Hematopoietic multipotent progenitor cell treated with erythropoietin and hydrocortisone succinate and interleukin-3 and kit ligand, for 8 days (in vitro differentiated cells): ENCODE measurements at places on chromosomes 13 and 19.

DNA sequence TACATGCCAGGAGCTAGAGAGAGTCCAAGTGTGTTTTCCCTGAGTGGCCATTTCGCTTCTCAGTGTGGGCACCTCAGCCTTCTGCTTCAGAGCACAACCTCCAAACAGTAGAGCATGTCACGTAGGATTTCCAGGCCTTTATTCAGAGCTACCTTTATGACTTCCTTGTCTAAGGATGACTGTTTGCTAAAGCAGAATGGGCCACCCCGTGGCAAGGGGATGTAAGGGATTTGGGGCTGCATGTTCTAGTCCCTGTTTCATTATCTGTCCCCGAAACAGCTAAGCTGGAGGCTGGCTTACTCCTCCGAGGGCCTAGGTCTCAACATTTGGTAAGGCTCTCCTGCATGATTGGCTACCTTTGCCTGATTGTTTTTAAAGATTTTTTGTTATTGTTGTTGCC lies 6.0 kb downstream of the RNASEH2B start:
- peak; percentile 70 for DNase-seq

DNA sequence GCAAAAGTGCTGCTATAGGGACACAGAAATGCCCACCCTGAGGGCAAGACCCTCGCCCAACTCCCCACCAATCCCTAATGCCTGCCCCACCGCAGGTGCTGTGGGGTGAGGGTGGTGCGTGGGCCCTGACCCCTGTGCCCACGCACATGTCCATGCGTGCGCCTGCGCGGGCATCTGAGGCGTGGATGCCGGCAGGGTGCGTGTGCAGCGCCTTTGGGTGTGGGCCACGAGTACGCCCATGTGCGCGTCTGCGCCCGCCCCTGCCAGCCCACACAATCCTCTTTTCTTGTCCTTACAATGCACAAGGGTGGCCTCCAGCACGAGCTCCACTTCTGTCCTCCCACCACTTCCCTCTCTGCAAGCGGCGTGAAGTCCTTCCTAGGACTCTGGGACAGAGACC lies 14.3 kb downstream of the FUT6 start:
- DNase-seq, result no peak

- peak; percentile 77 for DNase-seq
Observed at GRCh38 chr19:45424191-45425058, 708 bp upstream of the ERCC1 start.

DNA sequence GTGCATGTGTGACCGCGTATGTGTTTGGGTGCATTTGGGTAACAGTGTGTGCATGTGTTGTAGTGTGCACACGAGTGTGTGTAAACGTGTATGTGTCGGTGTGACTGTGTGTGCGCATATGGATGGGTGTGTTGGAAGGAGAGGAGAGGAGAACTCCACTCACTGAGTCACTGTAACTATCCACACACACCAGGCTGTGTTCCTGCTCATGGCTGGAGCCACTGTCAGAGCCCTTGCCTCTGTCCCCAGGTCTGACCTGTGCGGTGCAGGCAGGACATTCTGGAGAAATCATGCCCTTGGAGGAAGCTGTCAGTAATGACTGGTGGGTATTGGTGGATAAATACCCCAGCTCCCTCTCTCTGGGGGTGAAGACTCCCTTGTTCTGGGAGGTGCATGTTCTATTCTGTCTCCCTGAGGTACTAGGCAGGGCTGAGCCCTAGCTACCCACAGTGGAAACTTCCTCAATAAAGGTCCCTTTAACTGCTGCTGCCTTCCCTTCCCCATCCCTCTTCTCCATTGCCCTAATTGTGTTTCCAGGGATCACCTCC lies 48.4 kb downstream of the CYP4F22 start:
- no peak for DNase-seq

GRCh38 chr13:41971848-41972247 lies 10.9 kb upstream of the VWA8 start:
- DNase-seq, result no peak

GRCh38 chr13:26880735-26881134 lies 120.1 kb upstream of the GPR12 start:
- DNase-seq, result no peak

- peak; percentile 36 for DNase-seq
Observed at GRCh38 chr13:49838989-49839388, 46.5 kb upstream of the KPNA3 start.

DNA sequence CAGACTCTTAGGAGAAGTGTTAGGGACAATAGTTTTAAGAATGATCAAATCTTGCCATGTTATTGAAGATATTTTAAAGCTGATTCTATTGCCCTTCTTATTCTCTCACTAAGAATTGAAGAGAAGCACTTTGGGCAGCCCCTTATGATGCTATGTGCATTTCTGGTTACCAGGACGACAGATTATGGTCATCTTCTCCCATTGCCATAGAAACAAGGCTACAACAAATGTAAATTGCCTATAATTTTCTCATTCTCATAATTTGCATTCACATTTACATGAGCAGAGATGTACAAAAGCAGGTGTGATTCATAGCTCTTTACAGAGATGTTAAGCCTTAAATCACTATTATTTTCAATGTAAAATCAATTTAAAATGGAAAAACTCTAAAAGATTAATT lies 137.3 kb upstream of the PCDH9 start:
- no peak for DNase-seq

DNA sequence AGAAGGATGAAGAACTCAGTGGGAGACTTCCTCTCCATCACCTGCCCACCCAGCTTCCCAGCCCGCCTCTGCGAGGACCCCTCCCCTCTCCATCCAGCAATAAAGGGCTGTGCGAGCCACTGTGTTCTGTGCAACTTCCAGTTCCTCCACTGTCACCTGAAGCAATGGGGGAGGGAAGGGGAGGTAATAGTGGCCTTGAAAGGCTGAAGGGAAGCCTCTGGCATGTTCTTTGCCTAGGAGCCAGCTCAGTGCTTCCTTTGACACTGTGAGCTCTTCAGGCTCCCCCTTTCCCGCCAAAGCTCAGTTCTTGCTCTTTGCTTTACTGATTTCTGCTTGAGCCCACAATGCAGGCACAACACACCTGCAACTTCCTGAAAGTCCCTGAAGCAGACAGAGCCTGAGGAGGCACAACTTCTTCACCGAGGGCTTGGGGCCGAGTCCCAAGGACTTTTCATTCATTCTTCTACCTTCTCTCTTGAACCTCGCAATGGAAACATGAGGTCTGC lies 73.2 kb upstream of the DOCK9 start:
- DNase-seq, result no peak

- peak; percentile 98 for DNase-seq
Observed at GRCh38 chr13:41132512-41133152, at the start of gene KBTBD6. Gene KBTBD6 (minus strand): TSS chr13:41132802. CDS start chr13:41132511, 291 bp downstream.

DNA sequence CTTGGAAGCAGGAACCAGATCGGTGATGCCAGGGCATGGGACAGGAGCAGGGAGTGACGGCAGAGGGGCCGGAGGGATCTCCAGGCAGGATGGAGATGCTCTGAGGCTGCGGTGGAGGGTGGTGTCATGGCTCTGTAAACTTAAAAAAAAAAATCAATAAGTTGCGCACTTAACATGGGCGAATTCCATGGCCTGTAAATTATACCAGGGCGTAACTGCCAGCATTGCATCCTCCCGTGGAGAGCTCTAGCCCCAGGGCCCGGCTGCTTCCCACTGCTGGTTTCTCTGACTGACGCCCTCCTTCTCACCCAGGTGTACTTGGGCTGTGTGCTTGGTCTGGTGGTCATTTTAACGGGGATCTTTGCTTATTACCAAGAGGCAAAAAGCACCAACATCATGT lies 8.7 kb downstream of the ATP12A start:
- DNase-seq, result no peak

DNA sequence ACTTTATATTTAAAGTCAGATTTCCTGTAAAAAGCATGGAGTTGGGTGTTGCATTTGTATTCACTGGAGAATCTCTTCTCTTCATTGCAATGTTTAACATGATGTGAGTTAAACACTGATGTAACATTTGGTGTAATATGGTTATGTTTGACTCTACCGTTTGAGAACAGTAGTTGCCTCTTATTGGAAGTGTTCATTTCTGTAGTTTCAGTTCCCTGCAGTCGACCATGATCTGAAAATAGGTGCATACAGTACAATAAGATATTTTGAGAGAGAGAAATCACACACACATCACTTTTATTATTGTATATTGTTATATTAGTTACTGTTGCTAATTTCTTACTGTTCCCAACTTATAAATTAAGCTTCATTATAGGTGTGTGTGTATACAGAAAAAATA lies 105.2 kb upstream of the SPACA7 start:
- no peak for DNase-seq

- DNase-seq, result no peak
Observed at GRCh38 chr13:20388184-20388583, 137.5 kb downstream of the CRYL1 start.

GRCh38 chr13:32783067-32783466 lies 196.8 kb downstream of the PDS5B start:
- peak; percentile 20 for DNase-seq

DNA sequence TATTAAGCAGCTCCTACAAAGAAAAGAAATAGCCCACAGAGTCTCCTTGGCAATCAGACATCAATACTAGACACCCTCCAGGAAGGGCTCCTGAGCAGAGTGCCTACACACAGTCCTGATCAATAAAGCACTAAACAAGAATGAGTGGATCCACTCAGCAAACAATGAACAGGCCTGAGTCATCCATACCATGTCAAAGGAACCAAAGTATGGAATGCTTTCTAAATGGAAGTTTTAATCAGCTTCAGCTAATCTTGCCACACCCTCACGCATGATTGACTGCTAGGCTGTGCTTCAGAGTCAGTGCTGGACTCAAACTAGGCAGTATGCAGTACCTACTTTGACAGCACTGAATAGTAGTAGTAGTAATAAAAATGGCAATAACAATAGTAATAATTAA lies 392.7 kb upstream of the HTR2A start:
- no peak for DNase-seq

GRCh38 chr13:35984287-35984686 lies 146.9 kb downstream of the DCLK1 start:
- DNase-seq, result no peak

- DNase-seq, result no peak
Observed at GRCh38 chr13:98171900-98172589, 5.0 kb downstream of the RNF113B start.

DNA sequence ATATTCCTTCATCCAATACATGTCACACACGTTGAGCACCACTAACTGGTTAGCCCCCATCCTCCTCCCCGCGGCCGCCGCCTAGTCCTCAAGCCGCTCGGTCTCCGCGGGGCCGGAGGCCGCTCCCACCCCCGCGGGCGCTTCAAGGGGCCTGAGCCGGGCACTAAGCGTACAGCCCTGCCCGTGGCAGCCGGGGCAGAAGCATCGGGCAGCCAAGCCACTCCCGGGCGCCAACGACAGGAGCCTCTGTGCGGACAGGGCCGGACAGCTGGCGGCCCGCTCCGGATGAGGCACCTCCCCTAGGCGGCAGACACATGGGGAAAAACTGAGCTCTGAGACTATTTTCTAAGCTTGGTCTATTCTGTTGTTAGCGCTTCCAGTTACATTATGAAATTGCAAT lies 2.8 kb upstream of the ZNF543 start:
- DNase-seq, result no peak

DNA sequence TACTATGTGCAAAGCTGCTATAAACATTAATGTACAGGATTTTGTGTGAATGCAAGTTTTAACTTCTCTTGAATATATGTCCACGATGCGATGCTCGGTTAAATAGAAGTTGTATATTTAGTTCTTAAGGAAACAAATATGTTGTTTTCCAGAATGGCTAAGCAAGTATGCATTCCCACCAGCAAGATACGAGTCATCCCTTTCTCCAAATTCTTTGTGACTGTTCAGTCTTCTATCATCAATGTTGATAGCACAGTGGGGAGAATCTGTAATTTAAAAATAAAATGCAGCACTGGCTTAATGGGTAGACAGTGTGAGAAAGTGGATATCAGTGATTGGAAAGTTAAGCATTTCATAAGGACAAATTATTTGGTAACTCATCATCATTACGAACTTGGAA lies 1340.8 kb downstream of the PCDH9 start:
- DNase-seq, result no peak

DNA sequence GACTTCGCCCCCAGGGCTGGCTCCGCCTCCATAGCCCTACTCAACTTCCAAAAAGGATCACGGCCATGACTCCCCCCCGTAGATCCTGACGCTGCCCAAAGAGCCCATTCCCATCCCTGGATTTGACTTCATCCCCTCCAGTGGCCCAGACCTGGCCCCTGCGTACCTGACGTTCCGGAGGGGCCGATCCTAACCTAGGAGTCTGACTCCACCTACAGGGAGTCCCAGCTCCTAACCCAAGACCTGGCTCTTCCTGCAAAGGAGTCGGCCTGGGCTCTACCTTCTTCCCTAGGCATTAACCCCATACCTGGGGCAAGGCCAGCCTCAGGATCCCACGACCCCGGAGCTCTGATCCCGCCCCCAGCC lies 10.8 kb downstream of the STAP2 start:
- no peak for DNase-seq

DNA sequence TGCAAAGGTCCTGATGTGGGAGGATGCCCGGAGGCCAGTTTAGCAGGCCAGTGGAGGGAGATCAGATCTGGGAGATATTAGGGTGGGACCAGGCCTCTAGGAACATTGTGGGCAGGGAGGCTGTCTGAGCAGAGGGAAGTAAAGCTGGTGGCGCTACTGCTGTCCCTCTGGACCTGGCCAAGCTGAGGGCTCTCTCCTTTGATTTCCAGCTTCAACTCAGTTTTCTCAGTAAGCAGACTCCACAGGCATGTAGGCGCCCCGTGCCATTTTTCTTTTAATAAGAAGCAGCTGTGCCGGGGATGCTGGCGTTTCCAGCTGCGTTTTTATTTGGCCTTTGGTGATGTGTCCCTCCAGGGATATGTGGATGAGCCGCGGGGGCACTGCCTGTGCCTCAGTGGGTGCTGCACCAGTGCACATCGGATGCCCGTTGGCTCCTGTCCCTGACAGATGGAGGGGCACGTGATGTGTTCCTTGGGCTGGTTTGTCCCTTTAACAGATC lies 6.7 kb downstream of the DNM2 start:
- no peak for DNase-seq

DNA sequence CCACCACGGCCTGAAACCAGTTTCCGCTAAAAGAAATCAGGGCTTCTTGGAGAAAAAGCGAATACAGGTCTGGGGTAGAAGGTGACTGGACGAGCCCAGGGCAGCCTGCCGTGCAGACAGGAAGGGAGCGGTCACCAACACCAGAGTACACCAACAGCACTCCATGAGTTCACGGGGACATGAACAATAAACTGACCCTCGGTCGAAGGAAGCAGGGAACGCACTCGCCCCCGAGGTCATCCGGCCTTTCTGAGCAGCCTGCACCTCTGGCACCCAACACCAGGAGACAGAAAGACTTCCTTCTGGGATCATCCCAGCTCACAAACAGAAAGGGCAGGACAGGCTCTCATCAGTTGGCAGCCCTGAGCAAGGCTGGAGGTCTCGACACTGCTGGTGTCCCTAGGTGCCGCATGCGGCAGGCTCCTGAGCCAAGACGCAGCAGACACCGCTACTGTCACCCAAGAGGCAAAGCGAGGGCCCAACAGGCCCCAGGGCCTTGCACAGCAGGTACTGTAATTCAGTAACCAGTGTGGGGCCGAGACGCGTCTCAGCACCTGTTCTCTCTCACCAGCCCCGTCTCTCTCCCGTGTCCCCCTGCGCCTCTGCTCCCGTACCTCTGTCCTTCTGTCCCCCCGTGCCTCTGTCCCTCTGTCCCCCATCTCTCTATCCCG lies 18.0 kb downstream of the DCUN1D2 start:
- DNase-seq, result no peak
